Activated CD8-positive, alpha-beta memory T cell treated with anti-CD3 and anti-CD28 coated beads, Interleukin-2, amount 10 ng/mL, durations not matched to agents 7 days and 5 days (primary cell): ENCODE measurements at places on chromosomes 7 and 10. TPM values are rescaled to one million over a fixed set of nuclear protein-coding genes. Genes with fewer than 3 reads are reported as not detected.

- no peak for DNase-seq
These were observed 40.7 kb upstream of the ANAPC16 start for GRCh38 chr10:72175149-72175548.

DNA sequence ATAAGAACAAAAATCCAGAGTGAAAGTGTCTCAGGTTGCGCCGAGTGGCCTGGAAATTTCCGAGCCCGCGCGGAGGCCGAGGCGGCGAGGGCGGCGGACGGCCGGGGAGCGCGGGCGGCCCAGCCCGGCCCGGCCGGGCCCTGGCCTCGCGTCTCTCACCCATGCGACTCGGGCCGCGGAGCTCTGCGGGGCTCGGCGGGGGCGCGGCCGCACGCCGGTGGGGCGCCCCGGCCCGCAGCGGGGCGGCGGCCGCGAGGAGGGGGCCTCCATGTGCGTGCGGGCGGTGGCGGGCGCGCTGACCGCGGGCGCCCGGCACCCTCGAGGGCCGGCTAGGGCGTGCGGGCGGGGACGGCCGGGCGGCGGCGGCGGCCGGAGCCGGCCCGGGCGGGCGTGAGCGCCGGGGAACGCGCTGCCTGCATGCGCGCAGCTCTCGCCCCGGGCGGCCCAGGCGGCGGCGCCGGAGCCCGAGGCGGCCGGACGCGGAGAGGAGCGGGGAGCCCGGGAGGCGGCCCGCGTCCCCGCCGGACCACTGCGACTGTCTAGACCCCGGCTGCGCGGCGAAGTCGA is 302 bp upstream of the EN2 start:
- DNase-seq = no peak

- DNase-seq = no peak
These were observed 69.8 kb upstream of the DNAJB12 start for GRCh38 chr10:72424561-72424960.

DNA sequence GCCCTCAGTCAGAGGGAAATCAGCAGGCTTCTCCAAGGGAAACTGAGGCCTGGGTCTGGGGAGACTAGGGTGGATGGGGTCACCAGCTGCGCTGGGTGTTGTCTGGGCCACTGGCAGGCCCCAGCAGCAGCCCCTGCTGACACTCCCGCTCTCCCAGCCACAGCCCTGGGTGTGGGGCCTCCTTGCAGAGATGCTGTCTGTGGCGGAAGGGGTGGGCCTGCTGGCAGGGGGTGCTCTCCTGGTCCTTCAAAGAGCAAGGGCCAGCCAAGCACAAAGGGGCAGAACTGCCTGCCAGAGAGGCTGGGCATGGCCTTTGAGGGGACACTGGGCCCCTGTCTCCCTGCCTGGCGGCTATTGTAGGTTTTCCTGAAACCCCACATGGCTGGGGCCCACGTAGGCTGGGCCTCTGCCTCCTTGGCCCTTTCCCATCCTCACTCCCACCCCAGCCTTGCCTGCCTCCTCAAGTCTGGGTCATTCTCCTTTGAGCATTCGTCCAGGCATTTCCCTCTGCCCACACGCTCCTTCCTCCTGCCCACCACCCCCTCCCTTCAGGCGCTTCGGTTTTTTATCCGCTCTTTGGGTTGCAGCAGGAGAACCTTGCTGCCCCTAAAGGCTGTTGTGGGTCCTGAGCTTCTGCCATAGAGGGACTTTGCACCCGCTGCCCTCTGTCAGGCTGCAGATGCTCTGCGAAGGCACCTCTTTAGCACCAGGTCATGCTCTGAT is 9.1 kb downstream of the COL13A1 start:
- no peak for DNase-seq

GRCh38 chr10:822197-822596 is 109.3 kb downstream of the LARP4B start:
- DNase-seq = no peak

GRCh38 chr10:48899781-48900180 is 39.9 kb downstream of the LRRC18 start:
- no peak for DNase-seq

DNA sequence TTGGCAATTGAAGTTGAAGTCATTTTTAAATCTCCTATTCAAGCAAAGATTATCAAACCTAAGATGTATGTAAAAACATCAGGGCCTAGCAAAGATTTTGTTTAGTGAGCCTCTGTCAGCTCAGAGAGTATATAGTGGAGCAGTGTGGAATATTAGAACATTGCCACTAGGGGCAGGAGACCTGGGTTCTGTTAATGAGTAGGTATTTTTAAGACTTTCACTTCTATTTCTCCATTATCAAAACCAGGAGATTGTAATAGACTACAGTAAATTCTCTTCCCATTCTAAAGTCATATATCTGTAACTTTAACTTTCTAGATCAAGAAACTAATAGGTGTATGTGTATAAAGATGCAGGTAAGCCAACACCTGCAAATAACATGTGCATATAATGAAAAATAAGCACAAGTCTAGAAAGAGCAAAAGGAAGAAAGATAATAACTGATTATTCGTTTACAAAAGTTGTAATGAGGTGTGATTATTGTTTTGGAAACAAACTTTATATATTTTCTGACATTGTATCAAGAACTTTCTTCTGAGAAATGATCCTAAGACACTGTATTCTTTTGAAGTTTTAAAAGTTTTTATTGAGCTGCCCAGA is 64.4 kb downstream of the KCND2 start:
- no peak for DNase-seq

DNA sequence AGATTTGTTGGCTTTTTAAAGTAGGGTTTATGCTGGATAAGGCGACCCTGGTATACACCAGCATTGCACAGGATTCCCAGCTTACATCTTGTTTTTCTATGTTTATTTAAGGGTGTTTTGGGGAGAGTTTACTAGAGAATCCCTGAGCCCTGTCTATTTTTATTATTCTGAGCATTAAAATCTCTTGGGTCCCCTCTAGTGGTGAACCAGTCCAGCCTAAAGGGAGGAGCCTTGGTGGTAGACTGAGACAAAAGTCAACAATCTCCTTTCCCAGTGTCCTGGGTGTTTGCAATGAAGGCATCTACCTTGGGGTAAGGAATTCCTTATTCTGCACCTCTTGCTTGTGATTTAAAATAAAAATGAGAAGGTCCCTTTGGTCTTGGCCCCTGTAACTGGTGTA is 38.2 kb downstream of the ANTXRL start:
- no peak for DNase-seq

GRCh38 chr7:138025215-138026186 is 23.6 kb upstream of the CREB3L2 start:
- DNase-seq = no peak

The FXYD4 gene
- not detected for total RNA-seq

The ATOH7 gene
- not detected for total RNA-seq

The CHN2 gene
- total RNA-seq = 12.6 TPM

The BHLHA15 gene
- total RNA-seq = 0.33 TPM

The TMEM273 gene
- total RNA-seq = 72.0 TPM

The ABCB4 gene
- 0.07 TPM for total RNA-seq

The EBLN1 gene
- total RNA-seq = not detected

The SERPINE1 gene
- total RNA-seq = 1.2 TPM
